ENCODE measurements at places on chromosomes 5 and 9.

DNA sequence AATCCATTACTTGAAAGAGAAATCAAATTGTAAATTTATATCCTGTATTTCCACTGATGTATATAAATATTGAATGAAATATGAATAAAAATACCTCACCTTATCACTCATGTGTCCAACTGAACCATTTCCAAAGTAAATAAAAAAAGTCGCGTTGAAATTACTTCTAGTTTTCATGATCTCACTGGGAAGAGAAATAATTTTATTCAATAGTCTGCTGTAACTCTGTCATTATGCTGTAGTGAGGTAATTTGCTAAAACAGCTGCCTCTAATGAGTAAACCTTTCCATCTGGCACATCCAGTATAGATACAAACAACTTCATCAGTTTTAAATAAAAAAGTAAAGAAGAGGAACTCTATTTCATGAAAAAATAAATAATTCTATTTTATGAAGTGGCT lies 611.5 kb downstream of the ZNF608 start:
- DNase-seq = no peak

GRCh38 chr9:33223696-33224095 lies 16.3 kb upstream of the SPINK4 start:
- no peak for DNase-seq

GRCh38 chr5:78647351-78647818 lies 1.2 kb downstream of the LHFPL2 start:
- DNase-seq = no peak

DNA sequence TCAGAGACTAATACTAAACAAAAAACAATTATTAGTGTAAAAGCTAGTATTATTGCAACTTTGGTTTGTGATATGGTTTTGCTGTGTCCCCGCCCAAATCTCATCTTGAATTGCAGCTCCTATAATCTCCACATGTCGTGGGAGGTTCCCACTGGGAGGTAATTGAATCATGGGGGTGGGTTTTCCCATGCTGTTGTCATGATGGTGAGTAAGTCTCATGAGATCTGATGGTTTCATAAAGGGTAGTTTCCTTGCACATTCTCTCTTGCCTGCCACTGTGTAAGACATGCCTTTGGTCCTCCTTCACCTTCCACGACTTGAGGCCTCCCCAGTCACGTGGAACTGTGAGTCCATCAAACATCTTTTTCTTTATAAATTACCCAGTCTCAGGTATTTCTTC lies 325.9 kb upstream of the DAB2 start:
- DNase-seq = no peak

- no peak for DNase-seq
These were observed 113.0 kb downstream of the SMARCA2 start for GRCh38 chr9:2128141-2128540.

- no peak for DNase-seq
These were observed 220.0 kb downstream of the MARCHF11 start for GRCh38 chr5:15959370-15960164.

DNA sequence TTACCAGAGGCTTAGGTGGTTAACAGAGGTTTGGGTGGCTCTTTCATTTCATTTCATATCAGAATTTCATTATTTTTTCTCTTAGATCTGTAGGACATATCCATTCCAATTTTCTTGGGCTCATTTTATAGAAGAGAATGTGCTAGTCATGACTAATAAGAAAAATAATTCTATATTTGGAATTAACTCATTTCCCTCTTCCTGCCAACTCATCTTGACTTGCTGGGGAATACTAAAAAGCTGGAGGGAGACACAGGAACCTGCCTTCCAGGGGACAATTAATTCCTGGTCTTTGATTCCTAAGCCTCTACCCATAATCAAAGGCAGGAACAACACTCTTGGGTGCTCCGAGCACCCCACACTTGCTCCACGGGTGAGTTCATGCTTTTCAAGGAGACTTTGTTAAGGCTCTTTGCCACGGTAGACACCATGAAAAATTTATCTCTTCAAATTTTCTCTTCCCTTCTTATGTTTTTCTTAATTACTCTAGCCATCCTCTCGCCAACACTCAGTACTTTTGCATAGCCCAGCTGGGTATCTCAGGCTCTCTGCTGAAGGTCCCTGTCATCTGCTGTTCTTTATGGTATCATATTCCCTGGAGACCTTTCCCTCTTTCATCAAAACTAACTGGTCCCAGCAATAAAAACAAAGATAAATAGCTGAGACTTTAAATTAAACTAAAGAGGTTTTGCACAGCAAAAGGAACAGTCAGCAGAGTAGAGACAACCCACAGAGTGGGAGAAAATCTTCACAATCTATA lies 273.9 kb downstream of the NPR3 start:
- no peak for DNase-seq

GRCh38 chr5:33725806-33726205 lies 166.0 kb downstream of the ADAMTS12 start:
- DNase-seq = no peak

- no peak for DNase-seq
These were observed 3.6 kb upstream of the SPATA31E1 start for GRCh38 chr9:87878989-87879511.

DNA sequence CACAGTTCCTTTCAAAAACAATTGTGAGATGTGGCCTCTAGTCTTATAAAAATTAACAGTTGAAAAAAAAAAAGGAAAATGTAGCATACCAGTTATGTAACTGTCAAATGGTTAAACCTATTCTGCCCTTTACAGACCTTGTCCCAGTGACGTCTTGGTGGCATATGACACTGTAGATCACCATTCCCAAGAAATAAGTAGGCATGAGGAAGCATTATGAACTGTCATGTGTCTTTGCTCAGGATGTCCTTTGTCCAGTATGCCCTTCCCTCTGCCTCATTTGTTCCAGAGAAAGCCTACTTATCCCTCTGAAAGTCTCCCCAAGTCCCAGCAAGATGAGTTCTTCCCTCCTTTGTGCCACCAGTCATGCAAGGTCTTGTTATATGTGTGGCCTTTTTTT lies 63.2 kb downstream of the PAM start:
- DNase-seq = no peak

DNA sequence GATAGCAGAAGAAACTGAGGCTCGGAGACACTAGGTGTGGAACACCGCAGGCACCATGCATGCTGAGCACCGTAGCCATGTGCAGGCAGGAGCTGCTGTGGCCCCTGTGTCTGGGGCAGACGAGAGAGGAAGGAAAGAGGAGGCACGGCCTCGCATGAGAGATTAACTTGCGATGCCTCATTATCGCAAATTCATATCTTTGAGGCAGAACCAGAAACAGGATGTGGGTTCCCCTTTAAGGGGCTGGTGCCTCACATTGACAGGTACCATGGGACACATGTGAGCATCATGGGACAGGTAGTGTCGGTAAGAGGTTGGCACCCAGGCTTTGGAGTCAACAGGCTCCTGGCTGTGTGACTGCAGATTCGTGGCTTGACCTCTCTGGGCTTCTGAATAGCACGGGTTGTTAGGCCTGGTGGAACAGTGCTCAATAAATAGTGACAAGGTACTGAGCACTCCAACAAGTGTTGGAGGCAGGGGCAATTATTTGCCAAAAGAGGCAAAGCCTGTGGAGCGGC lies 40.8 kb downstream of the NAIF1 start:
- DNase-seq = peak; percentile 74

DNA sequence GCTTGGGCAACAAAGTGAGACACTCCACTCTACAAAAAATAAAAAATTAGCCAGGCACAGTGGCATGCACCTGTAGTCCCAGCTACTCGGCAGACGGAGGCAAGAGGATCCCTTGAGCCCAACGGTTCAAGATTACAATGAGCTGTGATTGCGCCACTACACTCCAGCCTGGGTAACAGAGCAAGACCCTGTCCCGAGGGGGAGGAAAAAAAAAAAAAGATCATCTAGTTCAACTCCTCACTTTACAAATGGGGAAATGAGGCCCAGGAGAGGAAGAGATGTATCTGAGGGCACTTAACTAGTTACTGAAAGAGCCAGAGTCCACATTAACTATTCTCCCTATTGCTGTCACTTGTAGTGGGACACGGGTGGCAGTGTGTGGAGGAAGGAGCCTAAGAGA lies 13.8 kb downstream of the PDCL start:
- no peak for DNase-seq

DNA sequence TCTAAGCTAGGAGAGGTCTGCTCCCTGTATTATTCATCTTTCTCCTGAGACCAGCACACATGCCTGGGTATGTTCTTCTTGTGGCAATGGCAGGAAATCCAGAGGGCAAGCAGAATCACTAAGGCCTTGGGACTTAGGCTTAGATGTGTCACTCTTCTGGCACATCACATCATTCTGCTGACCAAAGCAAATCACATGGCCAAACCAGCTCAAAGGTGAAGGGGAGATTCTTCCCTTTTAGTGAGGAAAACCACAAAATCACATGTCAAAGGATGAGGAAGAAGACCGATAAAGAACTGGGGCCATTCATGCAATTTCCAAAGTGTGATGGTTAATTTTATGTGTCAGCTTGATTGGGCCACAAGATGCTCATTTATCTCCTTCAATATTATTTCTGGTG lies 5.7 kb upstream of the AGGF1 start:
- DNase-seq = no peak

GRCh38 chr5:1341863-1342262 lies 3.0 kb downstream of the CLPTM1L start:
- DNase-seq = no peak

DNA sequence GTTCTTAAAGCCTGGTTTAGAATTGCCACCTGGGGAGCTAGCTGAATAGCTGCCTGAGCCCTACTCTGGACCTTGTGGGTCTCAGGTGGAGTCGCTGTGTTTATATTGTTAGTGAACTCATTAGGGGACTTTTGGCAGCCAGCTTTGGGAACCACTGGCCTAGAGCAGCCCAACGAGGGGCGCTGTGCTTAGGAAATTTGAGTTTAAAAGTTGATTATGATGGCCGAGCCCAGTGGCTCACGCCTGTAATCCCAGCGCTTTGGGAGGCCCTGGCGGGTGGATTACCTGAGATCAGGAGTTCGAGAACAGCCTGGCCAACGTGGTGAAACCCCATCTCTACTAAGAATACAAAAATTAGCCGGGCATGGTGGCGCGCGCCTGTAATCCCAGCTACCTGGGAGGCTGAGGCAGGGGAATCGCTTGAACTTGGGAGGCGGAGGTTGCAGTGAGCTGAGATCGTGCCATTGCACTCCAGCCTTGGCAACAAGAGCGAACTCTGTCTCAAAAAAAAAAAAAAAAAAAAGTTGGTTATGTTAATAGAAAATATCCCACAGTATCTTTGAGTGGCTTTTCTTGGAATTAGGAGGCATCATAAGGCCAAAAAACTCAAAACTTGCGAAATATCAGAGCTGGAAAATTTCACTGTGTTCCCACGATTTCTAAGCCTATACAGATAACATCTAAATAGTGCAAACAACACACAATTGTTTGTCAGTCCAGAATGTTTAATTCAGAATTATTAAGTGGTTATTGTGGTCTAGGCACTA lies 809 bp downstream of the MCCC2 start:
- DNase-seq = no peak

Measured in activated CD4-positive, alpha-beta T cell treated with anti-CD3 and anti-CD28 coated beads for 4 hours (primary cell).